Mesendoderm (in vitro differentiated cells): ENCODE measurements at places on chromosomes 2 and 18.
A peak's percentile ranks its signal among the peaks of the same experiment; 100 is the strongest.

GRCh38 chr18:47679864-47680263 is 250.6 kb downstream of the SMAD2 start:
- no peak for DNase-seq

DNA sequence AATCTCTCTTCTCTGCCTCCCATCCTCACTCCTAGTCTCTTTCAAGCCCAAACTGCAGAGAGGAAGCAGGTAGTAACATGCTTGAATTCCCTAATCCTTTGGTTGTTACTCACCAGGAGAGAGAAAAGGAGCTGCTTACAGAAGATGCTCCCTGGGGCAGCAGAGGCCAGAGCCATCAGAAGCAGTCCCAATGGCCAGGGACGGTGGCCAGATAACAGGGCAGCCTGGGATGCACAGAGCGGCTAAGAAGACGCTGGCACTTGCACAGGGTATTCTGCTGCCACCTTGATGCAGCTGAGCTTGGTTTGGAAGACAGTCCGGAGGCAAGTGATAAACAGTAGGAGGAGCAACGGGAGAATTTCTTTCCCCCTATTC is 250 bp downstream of the DSC1 start:
- DNase-seq: peak; percentile 6

DNA sequence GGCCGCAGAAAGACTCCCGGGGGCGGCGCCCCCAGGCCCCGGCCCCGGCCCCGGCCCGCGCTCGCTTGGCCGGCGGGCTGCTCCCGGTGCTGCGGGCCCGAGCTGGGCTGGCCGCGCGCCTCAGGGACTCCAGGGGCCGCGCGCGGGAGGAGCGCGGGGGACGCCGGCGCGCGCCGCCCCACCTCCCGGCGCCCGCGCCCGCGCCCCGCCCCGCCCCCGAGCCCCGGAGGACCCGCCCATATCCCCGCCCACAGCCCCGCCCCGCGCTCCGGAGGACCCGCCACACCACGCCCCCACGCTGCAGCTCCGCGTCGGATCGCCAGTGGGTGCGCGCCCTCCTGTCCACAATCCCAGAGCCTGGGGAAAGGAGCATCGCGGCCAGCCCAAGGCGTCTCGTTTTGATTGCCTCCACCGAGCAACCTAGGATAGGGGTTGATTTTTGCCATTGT is at the start of gene PARD6G:
Gene PARD6G, minus strand, starts transcription at position 122 of the 449 bp plus-strand sequence. CDS start 166 bp downstream, outside the sequence.
- peak; percentile 56 for DNase-seq

DNA sequence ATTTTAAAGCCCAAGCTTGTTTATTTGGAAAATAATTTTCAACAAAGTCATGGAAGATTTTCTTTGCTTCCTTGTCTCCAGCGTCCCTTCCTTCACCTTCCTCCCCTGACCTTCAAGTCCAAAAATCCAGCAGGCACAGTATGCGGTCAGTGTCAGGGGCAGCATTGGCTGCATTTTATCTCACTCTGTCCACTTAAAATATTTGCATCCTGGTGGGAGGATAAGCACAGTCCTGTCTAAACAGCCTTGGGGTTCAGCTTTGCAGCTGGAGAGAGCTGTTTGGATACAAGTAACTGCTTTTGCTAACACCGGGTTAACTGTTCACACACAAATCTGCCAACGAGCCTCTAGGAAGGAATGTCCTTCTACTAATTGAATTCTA is 318.1 kb downstream of the PDE11A start:
- DNase-seq: peak; percentile 58

DNA sequence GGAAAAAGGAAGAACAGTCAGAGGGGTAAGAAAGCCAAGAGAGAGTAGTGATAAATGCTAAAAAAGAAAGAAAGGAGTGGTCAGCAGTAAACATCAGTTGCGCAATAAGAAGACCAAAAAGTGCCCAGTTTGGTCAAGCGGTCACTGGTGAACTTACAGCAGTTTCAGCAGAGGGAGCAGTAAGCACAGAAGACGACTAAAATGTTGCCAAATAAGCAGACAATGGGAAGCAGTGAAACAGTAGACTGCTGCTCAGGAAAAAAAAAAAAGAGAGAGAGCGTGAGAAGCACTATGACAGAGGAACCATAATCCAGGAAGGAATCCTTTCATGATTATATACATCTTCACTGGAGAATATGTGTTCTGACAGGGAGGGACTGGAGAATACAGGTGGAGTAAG is 45.8 kb downstream of the DNAJC10 start:
- DNase-seq: no peak
